ENCODE measurements at places on chromosomes 1 and 21. TPM values are rescaled to one million over a fixed set of nuclear protein-coding genes. Genes with fewer than 3 reads are reported as not detected.

DNA sequence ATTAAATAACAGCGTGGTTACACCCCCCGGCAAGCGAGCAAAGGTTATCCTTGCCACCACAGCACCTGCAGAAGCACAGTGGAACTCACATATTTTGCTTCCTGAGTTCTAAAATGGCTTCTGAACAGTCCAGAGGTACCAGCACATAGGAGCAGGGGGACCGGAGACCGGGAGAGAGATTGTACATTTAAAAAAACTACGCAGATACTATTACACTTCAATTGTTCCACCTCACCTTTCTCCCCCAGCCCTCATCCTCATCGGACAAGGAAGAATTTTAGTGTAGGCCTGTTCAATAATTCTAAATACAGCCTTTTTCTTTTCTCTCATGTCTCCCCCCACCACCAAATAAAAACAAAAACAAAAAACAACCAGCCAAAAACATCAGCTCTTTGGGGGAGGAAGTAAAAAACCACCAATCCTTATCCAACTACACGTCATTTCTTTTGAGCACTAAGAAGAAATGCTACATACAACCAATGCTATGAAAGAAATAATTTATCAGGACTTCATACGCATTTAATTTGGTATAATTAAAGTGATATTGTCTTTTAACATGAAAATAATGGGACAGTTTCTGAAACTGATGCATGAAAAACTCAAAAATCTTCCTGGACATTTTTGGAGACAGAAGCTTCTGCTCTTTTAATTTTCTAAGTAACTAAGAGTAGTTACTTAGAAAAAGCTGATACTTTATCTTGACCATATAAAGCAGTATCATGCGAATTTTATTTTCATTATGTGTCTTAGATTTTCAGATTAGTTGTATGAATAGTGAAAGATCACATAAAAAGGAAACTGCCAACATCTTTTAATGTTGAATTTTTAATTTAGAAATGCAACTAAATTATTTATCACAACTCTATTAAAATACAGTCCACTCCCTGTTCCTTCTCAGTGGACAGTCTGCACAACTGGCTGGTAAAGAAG, 9.1 kb downstream of the CDKN2C start:
- no peak overlapping the region for H3K27ac ChIP-seq
- no peaks in the 10 kb centered on the region for H3K36me3 ChIP-seq
- peaks cover 90% of the 10 kb centered on the region for H3K27me3 ChIP-seq
- H3K4me3 ChIP-seq = peak overlapping the region; percentile 32
- peaks cover 6% of the 10 kb centered on the region for H3K4me1 ChIP-seq

- H3K27me3 ChIP-seq = no peaks in the 10 kb centered on the region
- no peak for DNase-seq
- H3K4me3 ChIP-seq = no peak overlapping the region
Observed at GRCh38 chr1:94529416-94529815, 12.1 kb downstream of the F3 start.

- DNase-seq = no peak
- H3K27me3 ChIP-seq = peaks cover 17% of the 10 kb centered on the region
- no peaks in the 10 kb centered on the region for H3K36me3 ChIP-seq
- H3K4me1 ChIP-seq = peaks cover 5% of the 10 kb centered on the region
Observed at GRCh38 chr1:98931128-98931835, 73.4 kb downstream of the PLPPR5 start.

GRCh38 chr1:17013491-17014320, 2.0 kb upstream of the ATP13A2 start:
- peaks cover 2% of the 10 kb centered on the region for H3K36me3 ChIP-seq
- H3K27me3 ChIP-seq = no peaks in the 10 kb centered on the region
- H3K4me3 ChIP-seq = no peak overlapping the region
- H3K4me1 ChIP-seq = peaks cover 33% of the 10 kb centered on the region
- no peak for DNase-seq
- H3K27ac ChIP-seq = no peak overlapping the region

DNA sequence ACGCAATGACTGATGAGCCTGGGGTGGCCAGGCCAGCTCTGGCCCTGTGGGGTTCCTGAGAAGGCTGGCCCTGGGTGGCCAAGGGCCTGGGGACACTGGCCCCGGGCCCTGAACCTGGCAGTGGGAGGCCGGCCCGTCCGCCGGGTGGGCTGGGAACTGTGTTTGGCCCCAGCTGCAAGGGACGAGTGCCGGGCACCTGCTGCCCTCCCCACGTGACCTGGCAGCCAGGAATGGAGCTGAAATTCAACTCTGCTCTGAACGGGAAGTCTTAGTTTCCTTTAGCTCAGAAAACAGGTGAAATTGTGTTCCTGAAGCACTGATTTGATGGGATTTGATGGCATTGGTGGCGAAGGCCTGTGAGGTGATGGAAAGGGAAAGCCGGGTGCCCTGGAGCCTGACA, 8.2 kb upstream of the TTLL10 start:
- peak overlapping the region; percentile 6 for H3K4me3 ChIP-seq
- DNase-seq = no peak
- H3K27ac ChIP-seq = no peak overlapping the region
- H3K4me1 ChIP-seq = peaks cover 20% of the 10 kb centered on the region
- peaks cover 5% of the 10 kb centered on the region for H3K27me3 ChIP-seq

DNA sequence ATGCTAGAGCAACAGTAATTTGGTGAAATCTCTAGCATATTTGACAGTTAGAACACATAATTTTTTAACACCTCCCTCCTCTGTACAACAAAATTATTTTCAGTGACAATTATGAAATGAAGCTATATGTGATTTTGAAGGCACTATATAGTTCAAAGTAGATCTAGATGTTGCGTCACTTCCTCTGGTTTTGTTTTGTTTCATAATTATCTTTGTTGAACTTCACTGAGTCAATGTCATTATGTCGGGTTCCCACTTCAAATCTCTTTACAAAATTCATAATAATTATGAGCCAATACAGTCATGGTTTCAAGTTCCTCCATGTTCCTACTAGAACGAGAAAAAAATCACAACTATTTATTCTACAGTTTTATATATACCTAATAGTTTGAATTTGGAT, 254.8 kb upstream of the PLXNA2 start:
- no peak overlapping the region for H3K4me3 ChIP-seq
- peaks cover 5% of the 10 kb centered on the region for H3K4me1 ChIP-seq
- no peak overlapping the region for H3K27ac ChIP-seq
- no peaks in the 10 kb centered on the region for H3K36me3 ChIP-seq

DNA sequence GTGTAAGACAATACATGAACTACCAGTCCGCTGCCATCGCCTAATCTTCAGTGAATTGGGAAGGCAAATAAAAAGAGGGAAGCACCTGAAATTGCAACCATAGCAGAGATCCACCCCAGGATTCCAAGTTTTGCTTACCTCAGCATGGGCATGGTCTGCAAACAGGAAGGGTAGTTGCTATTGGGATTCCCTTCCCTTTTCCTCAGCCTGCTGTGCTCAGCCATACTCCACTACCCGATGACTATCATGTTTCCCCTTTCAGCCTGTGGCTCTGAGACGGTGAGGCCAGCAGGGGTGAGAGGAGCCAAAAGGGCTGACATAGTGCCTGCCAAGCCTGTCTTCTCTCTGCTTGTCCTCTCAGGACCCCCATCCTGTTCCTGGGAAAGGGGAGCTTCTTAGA, 64.2 kb downstream of the GPR137B start:
- no peak overlapping the region for H3K4me3 ChIP-seq
- H3K27ac ChIP-seq = peak overlapping the region; percentile 26
- DNase-seq = no peak
- H3K36me3 ChIP-seq = peaks cover 50% of the 10 kb centered on the region
- peaks cover 16% of the 10 kb centered on the region for H3K4me1 ChIP-seq

- H3K4me3 ChIP-seq = no peak overlapping the region
- H3K27me3 ChIP-seq = peaks cover 49% of the 10 kb centered on the region
- no peak overlapping the region for H3K27ac ChIP-seq
- no peak for DNase-seq
Observed at GRCh38 chr1:167011560-167012191, 22.6 kb downstream of the MAEL start.

- no peak for DNase-seq
- no peaks in the 10 kb centered on the region for H3K27me3 ChIP-seq
- H3K27ac ChIP-seq = no peak overlapping the region
- peaks cover 28% of the 10 kb centered on the region for H3K36me3 ChIP-seq
- no peak overlapping the region for H3K4me3 ChIP-seq
Observed at GRCh38 chr1:243543501-243543900, 287.7 kb downstream of the SDCCAG8 start.

The CHIA gene
- not detected for total RNA-seq

The WLS gene
- 203 TPM for total RNA-seq

The KIAA0040 gene
- 3.7 TPM for total RNA-seq

The RUNX1 gene
- 41.2 TPM for total RNA-seq

The ACTL8 gene
- total RNA-seq = not detected

The MYCL gene
- 25.0 TPM for total RNA-seq

The SPRR3 gene
- total RNA-seq = not detected

The OTUD7B gene
- 50.7 TPM for total RNA-seq

The RNF11 gene
- total RNA-seq = 76.7 TPM

The BRINP3 gene
- total RNA-seq = 0.09 TPM

The CADM3 gene
- 2.9 TPM for total RNA-seq

The SPRR1A gene
- not detected for total RNA-seq

The LAPTM5 gene
- total RNA-seq = not detected

All from mesothelial cell of epicardium (in vitro differentiated cells).